A172 (cell line): ENCODE measurements at places on chromosomes 3 and 15. TPM values are rescaled to one million over a fixed set of nuclear protein-coding genes. Genes with fewer than 3 reads are reported as not detected.
A peak's percentile ranks its signal among the peaks of the same experiment; 100 is the strongest.

GABPB1 gene
- 54.0 and 60.7 TPM in 2 replicates for total RNA-seq

TMEM62 gene
- total RNA-seq: 23.4 and 39.2 TPM in 2 replicates

DNA sequence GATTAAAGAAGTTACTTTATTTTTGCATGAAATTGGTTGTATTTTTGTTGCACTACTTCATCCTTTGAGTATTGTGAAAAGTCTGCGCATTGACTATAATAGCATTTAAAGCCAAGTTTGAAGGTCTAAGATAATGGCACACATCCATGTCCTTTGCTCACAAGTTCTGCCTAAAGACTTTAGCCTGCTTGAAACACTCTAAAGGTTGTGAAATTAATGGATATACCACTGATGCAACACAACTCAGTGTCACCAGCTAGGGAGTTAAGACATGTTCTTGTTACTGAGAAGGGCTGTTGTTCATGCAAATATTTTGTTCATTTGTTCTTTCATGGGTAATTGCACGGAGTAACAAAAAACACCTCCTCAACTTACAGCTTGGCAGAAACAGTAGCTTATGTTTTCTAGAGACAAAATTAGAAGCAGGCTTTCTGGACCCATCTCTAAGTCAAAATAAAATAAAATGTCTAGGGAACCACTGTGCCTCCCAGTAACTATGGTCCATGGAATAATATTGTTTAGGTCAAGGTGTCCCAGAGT lies 83.9 kb downstream of the PPARG start:
- DNase-seq: no peak

GRCh38 chr3:115651599-115651998 lies 28.3 kb downstream of the GAP43 start:
- no peak for DNase-seq

- no peak for DNase-seq
These were observed 356.5 kb downstream of the ZIC4 start for GRCh38 chr3:147049821-147050220.

- DNase-seq: peak; percentile 45
These were observed 56.8 kb upstream of the TFRC start for GRCh38 chr3:196138482-196139254.

DNA sequence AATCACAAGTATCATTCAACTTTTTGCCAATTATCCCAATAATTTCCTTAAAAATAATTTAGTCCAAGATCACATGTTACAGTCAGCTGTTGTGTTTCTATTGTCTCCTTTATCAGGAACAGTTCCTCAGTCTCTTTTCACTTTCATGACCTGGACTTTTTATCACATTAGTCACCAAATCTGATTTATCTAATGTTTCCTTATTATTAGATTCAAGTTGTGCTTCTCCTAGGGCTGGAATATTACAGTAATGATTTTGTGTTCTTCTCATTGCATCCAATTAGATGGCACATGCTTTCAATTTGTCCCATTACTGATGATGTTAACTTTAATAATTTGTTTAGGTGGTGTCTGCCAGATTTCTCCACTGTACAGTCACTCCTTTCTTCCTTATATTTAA lies 66.3 kb upstream of the DCBLD2 start:
- no peak for DNase-seq

GRCh38 chr3:110623571-110623970 lies 448.0 kb upstream of the NECTIN3 start:
- DNase-seq: peak; percentile 6

DNA sequence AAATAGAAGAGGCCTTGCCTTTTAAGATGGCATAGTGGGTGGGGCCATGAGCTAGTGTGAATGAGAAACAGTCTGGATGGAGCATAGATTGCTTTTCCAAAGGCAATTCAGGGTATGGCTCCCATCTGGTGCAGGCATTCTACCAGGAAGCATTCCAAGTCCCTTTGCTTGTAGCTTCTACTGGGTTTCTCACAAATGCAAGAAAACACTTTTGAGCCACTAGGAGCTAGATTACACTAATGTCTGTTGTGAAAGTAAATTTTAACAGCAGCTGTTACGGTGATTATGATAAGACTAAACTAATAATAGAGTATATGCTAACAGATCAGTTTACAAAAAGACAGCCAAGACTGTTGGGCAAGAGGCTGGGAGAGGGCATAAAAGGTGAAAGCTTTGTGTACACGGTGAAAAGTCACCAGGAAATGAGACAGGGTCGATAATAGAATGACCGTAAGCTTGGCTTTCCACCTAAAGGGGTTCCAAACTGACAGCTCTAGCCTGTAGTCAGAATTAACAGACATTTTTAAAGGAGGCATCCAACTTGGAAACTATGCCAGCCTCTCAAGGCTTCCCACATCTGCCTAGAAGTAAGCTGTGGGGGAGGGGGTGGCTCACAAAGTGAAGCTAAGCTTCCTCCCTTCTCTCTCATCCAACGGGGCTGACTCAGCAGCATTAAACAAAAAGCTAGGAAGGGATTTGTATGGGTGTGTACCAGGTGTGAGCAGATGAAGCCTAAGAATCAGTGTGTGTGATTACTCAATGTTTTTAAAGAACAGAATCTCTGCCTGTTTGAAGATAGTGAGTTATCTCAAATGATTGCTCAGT lies 61.1 kb upstream of the GPD1L start:
- peak; percentile 28 for DNase-seq

- DNase-seq: no peak
These were observed 284.0 kb downstream of the LPP start for GRCh38 chr3:188437926-188438325.

GRCh38 chr3:52395503-52395865 lies 49.4 kb downstream of the SEMA3G start:
- no peak for DNase-seq

GRCh38 chr3:42741796-42742195 lies 31.3 kb downstream of the CCDC13 start:
- no peak for DNase-seq

DNA sequence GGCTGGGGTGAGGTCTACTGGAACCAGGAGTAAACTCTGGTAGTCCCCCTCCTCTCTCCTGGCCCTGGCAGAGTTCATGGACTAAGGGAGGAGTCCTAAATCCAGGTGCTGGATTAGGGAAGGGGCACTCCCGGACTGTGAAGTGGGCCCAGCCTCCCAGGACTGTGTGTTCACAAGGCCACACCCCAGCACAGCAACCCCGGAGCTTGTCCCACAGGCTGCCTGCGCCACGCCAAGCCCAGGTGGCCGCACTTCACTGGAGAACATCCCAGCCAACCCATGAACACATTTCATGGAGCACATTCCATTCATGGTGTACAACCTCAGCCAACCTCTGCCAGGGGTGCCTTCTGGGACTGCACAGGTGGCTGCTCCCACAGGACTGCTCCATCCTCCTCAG lies 8.2 kb downstream of the ARPIN start:
- no peak for DNase-seq
